ENCODE measurements at places on chromosomes 5 and 9. TPM values are rescaled to one million over a fixed set of nuclear protein-coding genes. Genes with fewer than 3 reads are reported as not detected.

CCL27 gene
- not detected for total RNA-seq

LECT2 gene
- total RNA-seq: not detected

IFNA8 gene
- not detected for total RNA-seq

HMHB1 gene
- not detected for total RNA-seq

ZNG1A gene
- total RNA-seq: 13.2 TPM

LMX1B gene
- total RNA-seq: 1.2 TPM

PIGO gene
- total RNA-seq: 8.5 TPM

FBP2 gene
- total RNA-seq: 0.54 TPM

NPR3 gene
- 10.6 TPM for total RNA-seq

RANBP17 gene
- 2.7 TPM for total RNA-seq

All from Right ventricle myocardium inferior (tissue), 1 donor.